Ovary (tissue), 10 donors: ENCODE measurements at places on chromosomes 4 and X. TPM values are rescaled to one million over a fixed set of nuclear protein-coding genes. Genes with fewer than 3 reads are reported as not detected.

CSAG1 gene
- polyA plus RNA-seq: not detected

SLC9B2 gene
- 11.0 TPM for polyA plus RNA-seq

UGT8 gene
- polyA plus RNA-seq: 0.12 TPM

SOX3 gene
- 0.04 TPM for polyA plus RNA-seq

JAKMIP1 gene
- 0.50 TPM for polyA plus RNA-seq

ODAM gene
- polyA plus RNA-seq: 1.8 TPM

GRCh38 chrX:150047818-150048217 lies 109.5 kb upstream of the EOLA2 start:
- DNase-seq: no peak

DNA sequence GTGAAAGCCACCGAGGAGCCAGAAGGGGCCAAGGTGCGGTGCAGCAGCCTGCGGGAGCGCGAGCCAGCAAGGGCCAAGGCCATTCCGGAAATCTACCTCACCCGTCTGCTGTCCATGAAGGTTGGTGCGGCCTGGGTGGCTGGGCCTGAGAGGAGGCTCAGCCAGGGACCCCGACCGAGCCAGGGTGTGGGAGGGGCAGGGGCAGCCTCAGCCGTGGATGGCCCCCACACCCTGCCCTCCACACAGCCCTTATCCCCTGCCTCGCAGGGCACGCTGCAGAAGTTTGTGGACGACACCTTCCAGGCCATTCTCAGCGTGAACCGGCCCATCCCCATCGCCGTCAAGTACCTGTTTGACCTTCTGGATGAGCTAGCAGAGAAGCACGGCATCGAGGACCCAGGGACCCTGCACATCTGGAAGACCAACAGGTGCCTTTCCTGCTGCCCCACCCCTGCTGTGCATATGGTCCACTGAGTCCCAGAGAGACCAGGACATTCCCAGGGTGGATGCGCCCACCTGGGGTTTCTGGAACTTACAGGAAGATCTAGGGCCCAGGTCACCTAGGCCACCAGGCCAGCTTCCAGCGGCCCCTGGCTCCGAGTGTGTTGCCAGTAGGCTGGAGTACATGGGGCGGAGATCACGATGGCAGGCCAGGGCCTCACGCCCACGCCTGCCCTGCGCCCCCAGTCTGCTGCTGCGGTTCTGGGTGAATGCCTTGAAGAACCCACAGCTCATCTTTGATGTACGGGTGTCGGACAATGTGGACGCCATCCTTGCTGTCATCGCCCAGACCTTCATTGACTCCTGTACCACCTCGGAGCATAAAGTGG lies 3.4 kb upstream of the SRPK3 start:
- peak; percentile 11 for DNase-seq

DNA sequence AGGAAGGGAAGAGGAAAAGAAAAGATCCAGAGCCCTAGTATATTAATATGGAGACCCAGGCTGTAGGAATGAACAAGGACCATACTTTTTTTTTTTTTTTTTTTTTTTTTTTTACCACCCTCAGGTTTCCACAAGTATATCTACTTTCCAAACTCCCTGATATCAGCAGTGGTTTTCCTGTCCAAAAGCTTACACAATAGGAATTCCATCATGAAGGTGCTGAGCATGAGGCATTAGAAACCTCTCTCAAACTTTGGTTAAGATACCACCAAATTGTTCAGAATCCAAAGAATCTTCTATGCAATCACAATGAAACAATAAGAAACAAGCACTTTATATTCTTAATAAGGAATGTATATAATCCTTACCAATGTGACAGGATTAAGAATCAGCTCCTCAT lies 26.5 kb downstream of the RPS6KA3 start:
- no peak for DNase-seq

DNA sequence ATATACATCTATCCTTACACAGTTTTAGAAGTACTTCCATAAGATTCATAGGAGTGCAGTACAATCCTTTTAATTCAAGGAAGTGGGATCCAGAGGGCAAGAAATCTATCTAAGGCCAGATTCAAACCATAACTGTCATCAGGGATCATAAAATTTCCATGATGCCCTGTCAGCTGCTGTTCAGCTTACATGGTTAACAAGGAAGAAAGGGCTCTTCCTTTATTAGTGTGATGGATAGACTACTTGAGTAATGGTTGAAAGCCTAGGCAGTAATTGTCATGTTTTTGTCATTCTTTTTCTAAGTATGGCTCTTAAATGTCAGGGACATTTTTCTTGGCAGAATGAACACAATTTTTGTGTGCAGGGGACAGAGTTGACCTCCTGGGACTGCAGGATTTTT lies 159.8 kb upstream of the CXCL13 start:
- DNase-seq: no peak

DNA sequence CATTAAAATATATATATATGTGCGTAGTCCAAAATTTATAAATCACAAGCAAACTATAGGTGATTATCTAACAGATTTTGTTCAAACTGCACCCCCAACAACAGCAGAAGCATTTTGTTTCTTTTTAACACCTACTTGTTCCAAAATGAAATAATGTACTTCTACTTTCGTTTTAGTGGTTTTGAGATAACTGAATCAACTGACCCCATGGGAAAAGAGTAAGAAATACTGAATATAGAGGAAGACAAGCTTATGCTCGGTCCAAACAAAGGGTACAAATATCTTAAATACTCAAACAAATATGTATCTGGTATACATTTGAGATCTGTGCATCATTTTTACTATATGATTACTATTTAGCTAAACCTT lies 22.4 kb downstream of the MAP7D3 start:
- DNase-seq: no peak

GRCh38 chrX:34612036-34612435 lies 45.0 kb downstream of the TMEM47 start:
- no peak for DNase-seq

GRCh38 chr4:7719354-7720174 lies 220.1 kb downstream of the AFAP1 start:
- peak; percentile 77 for DNase-seq

DNA sequence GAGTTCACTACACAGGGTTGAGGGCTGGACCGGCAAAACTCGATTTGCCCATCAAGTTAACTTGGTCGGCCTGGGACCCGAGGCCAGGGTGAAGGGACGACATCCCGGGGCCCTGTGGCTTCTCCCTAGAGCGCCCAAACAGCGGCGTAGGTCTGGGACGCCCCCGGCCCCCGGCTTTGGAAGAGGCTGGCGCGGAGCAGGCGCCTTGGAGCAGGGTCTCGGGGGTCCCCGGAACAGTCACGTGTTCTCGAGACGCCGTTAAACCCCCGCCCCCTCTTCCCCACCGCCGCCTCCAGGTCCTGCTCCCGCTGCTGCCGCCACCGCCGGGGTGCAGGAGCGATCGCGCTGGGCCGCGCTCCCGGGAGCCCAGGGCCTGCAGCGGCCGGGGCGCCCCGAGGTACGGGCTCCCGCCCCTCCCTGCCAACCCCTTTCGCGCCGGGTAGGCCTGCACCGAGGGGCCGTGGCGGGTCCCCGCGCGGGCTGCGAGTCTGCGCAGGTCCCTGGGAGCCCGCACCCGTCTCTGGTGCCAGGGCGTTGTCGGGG lies at the start of gene NPY5R:
Gene NPY5R (plus strand): TSS at position 289 of the 543 bp plus-strand sequence. CDS start 6,382 bp downstream, outside the sequence.
- DNase-seq: no peak
